Peyer's patch (tissue), 4 donors: ENCODE measurements at places on chromosomes 16 and 17.

DNA sequence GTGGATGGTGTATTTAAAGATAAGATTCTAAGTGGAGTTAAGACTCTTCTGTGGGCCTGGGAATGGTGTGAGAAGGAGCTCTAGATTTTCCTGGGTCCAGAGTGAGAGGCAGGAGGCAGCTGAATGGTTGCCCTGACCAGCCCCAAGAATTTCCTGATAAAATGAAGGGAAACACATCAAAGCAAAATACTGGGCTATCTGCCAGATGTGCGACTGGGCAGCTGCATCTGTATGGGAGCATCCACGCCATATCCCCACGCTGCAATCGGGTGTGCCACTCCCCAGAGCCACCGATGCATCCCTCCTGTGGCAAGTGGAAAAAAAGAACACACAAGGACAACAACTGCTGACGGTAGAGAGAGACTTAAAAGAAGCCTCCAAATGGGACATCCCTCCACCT, 84.3 kb upstream of the COX10 start:
- DNase-seq, result no peak

DNA sequence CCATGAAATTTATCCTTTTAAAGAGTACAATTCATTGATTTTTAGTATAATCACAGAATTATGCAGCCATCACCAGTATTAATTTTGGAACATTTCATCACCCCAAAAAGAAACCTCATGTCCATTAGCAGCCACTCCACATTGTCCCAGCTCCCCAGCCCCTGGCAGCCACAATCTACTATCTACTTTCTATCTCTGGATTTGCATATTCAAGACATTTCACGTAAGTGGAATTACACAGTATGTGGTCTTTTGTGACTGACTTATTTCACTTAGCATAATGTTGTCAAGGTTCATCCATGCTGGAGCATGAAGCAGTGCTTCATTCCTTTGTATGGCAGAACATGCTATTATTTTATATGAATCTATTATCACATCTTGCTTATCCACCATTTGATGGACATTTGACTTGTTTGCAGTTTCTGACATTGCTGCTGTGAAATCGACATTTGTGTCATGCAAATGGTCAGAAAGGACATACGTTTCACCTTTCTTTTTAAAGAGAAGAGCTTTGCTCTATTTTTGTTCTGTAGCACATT, 10.7 kb downstream of the METTL9 start:
- no peak for DNase-seq

DNA sequence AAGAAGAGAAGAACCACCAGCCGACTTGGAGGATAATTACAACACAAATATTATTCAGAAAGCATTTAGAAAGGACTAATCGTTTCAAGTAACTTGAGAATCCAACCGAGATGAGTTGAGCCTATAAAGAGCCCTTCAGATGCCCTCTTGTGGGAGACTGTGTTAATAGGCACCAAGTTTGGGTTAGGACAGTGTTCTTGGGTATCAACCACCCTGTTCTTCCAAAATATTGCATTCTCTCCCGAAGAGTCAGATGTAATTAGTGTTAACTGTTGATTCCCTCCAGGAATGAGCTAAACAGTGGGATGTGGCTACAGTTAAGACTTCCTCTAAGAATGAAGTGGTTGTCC, 87.8 kb upstream of the NOL11 start:
- no peak for DNase-seq

- DNase-seq, result no peak
Measured at GRCh38 chr16:87350681-87351319, 32.8 kb downstream of the FBXO31 start.

GRCh38 chr16:23324727-23325126, 22.6 kb downstream of the SCNN1B start:
- no peak for DNase-seq

DNA sequence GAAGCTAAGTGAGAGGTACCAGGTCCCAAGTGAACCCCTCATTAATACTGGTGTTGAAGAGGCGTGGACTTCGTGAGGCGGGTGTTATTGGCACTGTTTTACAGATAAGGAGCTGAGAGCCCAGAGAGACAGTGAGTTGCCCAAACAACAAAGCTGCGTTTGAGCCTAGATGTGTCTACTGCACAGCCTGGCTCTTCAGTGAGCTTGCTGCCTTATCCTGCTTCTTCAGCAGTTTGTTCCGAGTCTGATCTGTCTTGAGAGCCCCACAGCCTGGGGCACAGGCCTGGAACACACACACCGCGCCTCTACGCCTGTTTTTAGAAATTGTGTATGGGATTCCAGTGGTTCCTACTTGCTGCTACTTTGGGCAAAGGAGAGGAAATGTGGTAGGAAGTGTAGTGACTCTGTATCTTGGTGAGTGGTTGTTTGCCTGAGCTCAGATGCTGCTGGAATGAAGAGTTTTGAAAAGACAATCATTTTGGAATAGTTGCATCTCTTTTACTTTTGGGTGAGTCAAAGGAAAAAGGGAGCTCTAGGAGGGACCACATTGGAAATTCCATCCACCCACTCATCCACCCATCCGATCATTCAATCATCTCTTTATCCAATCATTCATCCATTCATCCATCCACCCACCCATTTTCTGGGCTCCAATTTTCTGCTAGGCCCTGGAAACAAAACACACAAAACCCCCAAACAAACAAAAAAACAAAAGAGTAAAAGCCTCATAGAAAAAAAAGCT, 22.3 kb upstream of the PLCG2 start:
- no peak for DNase-seq

GRCh38 chr16:53061701-53062159, 6.9 kb downstream of the CHD9 start:
- DNase-seq, result peak; percentile 86

DNA sequence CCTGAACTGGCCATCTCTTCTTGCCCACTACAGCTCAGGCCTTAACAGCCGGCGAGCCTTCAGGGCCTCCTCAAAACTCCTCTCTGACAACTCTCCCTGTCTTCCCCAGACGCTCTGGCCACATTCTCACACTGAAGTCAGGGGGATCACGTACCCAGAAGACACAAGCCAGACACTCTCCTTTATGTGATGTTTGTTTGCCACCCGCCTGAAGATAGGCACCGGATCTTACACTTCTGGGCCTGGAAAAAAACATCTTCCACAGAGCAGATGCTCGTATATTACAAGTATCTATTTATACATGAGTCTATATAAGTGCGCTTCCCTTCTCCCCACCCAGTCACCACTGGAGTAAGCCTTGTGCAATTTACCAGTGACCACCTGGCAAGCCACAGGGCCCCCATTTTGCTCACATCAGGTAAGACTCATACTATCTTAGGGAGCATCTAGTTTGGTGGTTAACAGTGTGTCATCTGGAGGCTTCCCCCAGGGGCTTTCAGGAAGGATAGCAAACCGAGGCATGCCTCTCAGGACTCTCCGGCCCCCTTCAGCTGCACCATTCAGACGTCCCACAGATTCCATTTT, 349.4 kb downstream of the SOX9 start:
- no peak for DNase-seq

- DNase-seq, result no peak
Measured at GRCh38 chr16:19854543-19854876, 30.1 kb downstream of the GPRC5B start.

GRCh38 chr16:12837756-12838155, 34.1 kb upstream of the CPPED1 start:
- no peak for DNase-seq

- DNase-seq, result no peak
Measured at GRCh38 chr17:80771612-80772005, 220.0 kb upstream of the CHMP6 start.

DNA sequence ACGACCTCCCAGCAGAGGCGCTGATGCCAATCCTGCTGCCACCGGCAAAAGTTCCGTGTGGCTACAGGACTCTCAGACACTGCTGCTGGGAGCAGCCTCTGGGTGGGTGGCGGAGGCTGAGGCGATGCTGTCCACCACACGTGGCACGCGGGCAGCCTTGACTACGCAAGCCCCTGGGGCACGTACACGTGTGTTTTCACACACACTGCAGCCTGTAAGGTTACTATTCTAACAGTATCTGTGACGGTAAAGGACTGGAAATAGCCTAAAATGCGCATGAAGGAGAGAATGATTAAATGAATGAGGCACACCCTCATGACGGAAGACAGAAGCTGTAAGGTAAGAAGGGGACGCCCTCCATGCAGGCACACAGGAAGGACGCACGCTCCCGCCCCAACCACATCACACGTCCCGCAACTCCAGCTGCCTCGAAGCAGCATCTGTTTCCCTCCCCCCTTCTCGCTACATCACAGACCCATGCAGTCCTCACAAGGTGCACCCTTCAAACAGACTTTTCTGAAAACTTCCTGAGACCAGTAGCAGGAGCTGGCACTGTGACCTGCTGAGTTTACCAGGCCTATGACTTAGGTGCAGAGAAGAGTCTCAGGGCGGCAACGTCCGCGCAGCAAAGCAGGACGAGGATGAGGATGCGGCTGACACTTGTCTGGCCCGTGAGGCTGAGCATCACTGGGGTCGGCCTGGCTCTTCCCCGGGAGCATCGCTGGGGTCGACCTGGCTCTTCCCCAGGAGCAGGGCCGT, 28.7 kb upstream of the FASN start:
- peak; percentile 68 for DNase-seq

DNA sequence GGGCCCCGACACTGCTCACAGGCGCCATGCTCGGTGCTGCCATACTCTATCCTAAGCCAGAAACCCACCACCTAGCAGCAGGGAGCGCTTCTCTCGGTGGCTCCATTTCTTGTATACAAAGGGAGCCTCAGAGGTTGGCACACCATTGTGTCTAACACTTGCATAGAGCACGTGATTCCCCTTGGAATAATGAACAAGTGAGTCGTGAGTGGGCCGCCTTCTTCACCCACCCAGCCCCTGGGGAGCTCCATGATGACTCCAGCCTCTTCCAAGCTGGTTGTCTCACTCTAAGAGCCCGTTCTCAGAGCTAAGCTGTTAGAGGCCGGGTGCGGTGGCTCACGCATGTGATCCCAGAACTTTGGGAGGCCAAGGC, 82.3 kb upstream of the ZNF469 start:
- DNase-seq, result no peak

GRCh38 chr17:83145358-83145738, 65.9 kb downstream of the METRNL start:
- DNase-seq, result no peak

GRCh38 chr17:17480593-17481148, 3.9 kb downstream of the MED9 start:
- DNase-seq, result no peak

GRCh38 chr16:16081141-16081540, 131.7 kb downstream of the ABCC1 start:
- no peak for DNase-seq

DNA sequence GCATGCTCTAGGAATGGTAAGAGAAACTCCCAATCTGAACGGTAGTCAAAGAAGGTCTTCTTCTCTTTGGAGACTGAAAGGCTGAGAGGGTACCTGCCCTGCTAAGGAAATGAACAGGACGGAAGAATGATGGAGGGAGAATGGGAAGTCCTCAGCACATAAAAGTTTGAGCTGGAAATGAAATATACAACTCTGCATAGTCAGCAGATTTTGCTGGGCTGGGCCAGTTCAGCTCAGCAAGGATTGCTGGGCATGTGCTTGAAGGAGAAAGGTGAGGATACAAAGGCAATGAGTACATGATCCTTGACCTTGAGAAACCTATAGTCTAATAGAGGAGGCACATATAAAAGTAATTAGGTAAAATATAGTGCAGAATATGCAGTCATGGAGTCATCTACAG, 669.3 kb downstream of the MAF start:
- DNase-seq, result no peak

DNA sequence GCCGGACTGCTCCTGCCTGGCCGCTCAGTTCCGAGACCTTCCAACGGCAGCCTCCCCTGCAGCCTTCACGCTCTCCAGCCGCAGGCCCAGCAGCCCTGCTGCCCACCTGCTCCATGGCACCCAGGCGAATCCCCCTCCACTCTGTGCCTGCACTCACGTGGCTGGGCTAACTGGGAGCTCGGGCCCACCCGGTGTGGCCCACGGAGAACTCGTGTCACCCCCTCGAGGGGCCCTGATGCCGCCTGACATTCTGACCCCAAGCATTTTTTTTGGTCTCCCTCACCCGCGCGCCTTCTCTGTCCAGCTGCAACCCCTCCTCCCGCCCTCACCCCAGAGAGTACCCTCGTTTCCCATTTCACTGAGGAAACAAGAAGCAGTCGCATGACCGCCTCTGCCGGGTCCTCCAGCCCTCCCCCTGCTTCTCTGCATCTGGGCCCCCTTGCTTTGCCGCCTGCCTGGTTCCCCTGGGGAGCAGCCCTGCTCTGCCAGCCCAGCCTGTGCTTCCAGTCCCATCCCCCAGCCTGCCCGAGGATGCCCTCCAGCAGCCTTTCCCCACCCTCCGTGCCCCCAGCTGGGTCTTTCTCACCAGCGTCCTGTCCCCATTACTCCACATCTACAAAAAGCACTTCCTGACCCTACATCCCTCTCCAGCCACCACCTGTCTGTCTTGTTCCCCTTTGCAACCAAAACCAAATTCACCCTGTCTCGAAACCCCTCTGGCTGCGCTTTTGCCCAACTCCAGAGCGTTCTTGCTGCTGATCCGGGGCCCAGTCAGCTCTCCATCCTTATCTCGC, 146.4 kb upstream of the CHMP6 start:
- peak; percentile 41 for DNase-seq

GRCh38 chr17:77441130-77441920, 300.6 kb downstream of the SEC14L1 start:
- peak; percentile 84 for DNase-seq

DNA sequence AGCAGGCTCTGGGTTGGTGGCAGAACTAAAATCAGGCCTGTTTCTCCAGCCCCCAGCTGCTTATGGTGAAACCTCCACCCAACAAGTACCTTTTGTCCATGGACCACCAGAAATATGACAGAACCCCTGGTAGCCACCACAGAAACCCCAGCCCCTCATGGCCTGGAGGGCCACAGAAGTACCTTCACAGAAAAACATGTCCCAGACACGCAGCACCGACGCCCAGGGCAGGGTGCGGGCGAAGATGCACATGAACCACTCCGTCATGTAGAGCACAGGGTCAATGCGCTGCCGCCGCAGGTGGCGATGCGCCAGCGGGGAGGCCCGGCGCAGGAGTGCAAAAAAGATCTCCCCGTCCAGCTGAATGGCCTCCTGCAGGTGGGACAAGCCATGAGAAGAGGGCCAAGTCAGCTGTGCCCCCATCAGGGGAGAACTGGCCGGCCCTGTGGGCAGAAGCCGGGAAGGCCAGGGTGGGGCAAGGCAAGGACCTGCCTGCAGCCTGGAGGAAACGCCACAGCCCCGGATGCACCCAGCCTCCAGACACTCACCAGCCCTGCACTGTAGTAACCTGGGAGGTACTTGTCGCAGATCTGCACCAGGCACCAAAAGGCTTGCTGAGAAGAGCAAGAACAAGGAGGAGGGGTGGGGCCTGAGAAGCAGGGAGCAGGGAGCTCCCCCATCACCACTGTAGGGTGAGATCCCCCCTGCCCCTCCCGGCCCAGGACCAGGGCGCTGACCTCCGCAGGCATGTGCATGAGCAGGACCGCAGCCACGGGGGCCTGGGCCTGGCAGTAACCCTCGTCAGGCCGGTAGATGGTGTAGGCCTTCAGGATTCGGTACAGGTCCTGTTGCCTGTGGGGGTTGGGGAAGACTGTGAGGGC, 4.1 kb upstream of the CD2BP2 start:
- no peak for DNase-seq

- DNase-seq, result no peak
Measured at GRCh38 chr16:81612351-81613163, 166.5 kb upstream of the PLCG2 start.
